NB4 (cell line): ENCODE measurements at places on chromosomes 5 and 9.

- no peak for DNase-seq
These were observed 10.2 kb upstream of the AUH start for GRCh38 chr9:91371894-91372293.

- peak; percentile 57 for DNase-seq
These were observed 2.2 kb downstream of the UNC5A start for GRCh38 chr5:176812269-176813259.

DNA sequence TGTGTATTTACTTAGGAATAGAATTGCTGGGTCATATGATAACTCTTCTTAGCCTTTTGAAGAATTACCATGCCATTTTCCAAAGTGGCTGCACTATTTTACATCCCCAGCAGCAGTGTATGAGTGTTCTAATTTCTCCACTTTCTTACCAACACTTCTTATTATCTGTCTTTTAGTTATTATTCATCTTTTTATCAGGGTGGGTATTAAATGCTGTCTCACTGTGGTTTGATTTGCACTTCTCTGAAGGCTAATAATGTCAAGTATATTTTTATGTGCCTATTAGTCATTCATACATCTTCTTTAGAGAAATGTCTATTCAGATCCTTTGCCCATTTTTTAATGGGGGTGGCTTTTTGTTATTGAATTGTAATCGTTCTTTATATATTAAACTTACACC is 36.8 kb downstream of the SLC1A3 start:
- DNase-seq = no peak

DNA sequence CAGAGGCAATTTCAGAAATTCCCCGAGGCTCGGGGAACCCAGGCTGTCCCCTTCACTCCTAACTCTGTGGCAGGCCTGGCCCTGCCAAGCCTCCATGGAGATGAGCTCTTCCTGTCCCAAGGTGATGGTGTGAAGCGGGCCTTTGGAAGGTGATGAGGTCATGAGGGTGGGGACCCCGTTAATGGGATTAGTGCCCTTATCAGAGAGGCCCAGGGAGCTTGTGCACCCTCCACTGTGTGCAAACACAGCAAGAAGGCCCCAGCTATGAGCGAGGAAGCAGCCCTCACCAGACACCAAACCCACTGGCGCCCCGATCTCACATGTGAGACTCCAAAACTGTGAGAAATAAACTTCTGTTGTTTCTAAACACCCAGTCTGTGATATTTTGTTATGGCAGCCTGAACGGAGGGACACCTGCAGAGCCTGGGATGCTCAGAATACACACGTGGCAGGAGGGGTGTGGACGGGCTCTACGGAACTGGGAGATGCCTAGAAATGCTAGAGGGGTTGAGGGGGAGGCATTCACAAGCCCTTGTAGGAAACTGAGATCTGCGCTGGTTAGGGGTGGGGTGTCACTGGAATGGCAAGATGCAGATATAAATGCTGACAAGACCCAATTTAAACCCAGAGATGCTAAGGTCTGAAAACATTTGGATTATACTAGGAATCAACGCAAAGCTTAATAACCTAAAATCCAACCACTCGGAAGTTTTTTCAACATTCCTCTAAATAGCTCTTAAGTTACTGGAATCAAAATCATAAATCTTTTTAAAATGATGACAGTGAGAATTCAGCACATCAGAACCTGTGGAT is 46.9 kb downstream of the ADAMTS2 start:
- DNase-seq = no peak

DNA sequence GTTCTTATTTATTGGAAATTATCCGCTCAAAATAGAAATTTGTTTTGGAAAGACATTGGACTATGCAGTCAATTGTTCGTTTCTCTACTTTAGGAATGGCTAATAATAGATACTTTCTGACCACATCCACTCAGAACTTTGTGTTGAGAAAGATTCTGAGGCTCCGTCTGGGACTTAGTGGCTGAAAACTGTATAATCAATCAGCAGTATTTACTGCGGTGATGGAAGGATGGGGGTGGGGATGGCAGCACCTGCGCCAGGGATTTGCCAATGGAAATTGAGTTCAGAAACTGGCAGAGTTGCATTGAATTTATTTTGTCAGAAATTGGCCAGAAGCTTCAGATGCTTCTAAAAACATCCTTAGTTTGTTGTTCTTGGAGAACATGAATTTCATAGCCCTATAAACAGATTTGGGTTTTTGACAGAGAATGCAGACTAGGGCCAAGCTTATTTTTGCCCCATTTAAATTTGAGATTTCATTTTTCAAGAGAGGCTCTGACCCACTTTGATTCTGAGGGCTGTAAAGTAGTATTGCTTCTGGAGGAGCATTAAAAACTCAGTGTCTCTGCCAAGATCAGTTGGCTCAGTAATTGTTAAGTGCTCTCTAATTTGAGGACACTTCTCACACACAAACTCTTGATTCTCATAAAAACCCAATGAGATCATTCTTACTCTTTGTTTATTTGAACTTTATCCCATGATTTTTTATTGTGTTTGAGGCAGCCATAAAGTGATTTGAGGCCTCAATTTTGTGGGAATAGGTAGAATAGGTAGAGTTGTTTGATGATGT is 215.1 kb downstream of the CD180 start:
- no peak for DNase-seq

DNA sequence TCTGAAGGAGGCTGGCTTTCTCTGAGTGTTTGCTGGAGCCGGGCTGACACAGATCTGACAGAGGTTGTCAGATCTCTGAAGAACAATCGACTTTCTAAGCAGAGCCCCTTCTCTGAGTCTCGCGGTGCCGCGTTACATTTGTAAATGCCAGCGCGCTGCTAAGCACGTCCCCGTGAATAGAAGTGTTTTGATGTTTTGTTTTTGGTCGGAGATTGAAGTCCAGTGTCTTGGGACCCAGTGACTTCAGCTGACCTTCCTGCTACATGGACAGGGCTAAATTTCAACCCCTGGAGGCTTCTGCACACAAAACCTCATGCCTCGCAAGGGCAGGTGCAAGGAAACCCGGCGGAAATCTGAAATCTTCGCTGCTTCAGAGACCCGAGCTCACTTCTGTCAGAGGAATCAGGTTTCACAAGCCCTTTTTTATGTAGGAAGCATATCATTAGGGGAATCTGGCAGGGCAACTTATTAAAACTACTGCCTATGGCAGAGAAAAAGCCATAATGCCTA is 27.2 kb downstream of the NEUROG1 start:
- DNase-seq = no peak

DNA sequence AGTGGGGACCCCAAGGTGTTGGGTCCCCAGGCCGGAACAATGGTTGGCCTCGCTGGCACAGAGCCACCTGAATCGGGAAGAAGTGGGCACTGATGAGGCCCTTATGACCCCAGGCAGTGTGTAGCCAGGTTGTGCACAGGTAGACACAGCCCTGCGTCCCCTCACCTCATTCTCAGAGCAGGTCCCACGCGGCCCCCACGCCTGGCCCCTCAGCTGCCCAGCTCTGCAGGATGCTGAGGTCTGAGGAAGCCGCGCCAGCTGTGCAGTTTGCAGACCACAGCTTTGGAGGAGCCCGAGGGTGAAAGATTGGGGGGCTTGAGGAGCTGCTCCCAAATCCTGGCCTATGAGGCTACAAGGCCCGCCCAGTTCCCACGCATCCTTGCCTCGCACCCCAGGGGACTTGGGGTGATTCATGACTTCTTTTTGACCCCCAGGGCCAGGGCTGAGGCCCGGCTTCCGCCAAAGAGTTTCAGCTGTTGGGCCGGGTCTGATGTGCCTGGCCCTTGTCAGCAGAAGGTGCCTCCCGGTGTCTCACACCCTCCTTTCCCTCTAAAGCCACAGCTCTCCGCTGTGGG is 87.8 kb upstream of the PHYKPL start:
- DNase-seq = no peak

DNA sequence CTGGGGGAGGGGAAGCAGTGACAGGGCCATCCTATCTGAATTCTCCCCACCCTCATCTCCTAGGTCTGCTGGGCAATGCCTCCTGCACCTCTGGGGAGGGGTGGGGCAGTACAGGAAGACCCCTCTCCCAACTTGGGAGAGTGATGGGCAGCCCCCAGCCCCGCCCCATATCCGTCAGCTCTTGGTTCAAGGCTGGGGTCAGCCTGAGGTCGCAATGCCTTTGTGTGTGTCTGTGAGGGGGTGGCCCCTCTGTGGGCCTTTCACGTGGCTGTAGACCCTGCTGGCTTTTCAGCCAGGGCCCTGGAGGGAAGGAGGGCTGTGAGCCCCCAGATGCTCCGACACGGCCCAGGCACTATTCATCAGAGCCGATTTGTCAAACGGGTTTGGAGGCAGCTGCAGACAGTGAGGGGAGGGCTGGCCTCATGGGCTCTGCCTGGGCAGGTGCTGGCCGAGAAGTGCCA is 49.5 kb upstream of the RNU6ATAC start:
- DNase-seq = no peak

- no peak for DNase-seq
These were observed 101.0 kb downstream of the CD180 start for GRCh38 chr5:67095346-67096171.

DNA sequence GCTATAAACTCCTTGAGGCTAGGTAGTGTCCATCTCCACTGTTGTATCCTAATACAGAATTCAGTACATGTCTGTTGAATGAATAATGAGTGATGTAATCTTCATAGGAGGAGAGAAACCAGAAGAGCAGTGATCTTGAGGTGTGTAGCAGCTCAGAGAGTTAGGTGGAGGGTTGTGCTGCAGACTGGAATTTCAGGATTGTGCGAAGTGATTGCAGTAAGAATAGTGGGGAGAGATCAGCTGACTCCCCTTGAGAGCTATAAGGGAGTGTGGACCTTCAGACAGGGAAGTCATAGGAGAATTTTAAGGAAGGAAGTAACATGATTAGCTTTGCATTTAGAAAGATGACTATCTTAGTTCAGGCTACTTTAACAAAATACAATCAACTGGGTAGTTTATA is 4.4 kb downstream of the SNX24 start:
- no peak for DNase-seq

- DNase-seq = no peak
These were observed 1828.8 kb downstream of the MAT2B start for GRCh38 chr5:165334201-165334600.
